ENCODE measurements at places on chromosomes 5 and 9. TPM values are rescaled to one million over a fixed set of nuclear protein-coding genes. Genes with fewer than 3 reads are reported as not detected.

The PCDHGA11 gene
- not detected for total RNA-seq

The S1PR3 gene
- 96.4 TPM for total RNA-seq

The EQTN gene
- total RNA-seq, result not detected

The GARIN3 gene
- not detected for total RNA-seq

The HRH2 gene
- 0.38 TPM for total RNA-seq

The NR4A3 gene
- 1.7 TPM for total RNA-seq

The HK3 gene
- 0.10 TPM for total RNA-seq

The MAMDC4 gene
- total RNA-seq, result 2.6 TPM

The FOXD4 gene
- 0.23 TPM for total RNA-seq

The PCDHGA8 gene
- total RNA-seq, result 0.05 TPM

The LRRC19 gene
- not detected for total RNA-seq

The FBLL1 gene
- total RNA-seq, result 0.09 TPM

The AK1 gene
- total RNA-seq, result 44.0 TPM

The CAVIN4 gene
- 0.29 TPM for total RNA-seq

The OR5C1 gene
- not detected for total RNA-seq

The TAF11L10 gene
- total RNA-seq, result not detected

The THG1L gene
- 29.9 TPM for total RNA-seq

Measured in A549 treated with Hydrocortisone at 1 μM for 4 hours (cell line).